Right ventricle myocardium superior (tissue), 1 donor: ENCODE measurements at places on chromosomes 3 and 15. TPM values are rescaled to one million over a fixed set of nuclear protein-coding genes. Genes with fewer than 3 reads are reported as not detected.

C15orf62 gene
- total RNA-seq, result 0.16 TPM

- DNase-seq, result no peak
Observed at GRCh38 chr3:182436547-182436946, 356.8 kb upstream of the ATP11B start.

- DNase-seq, result no peak
Observed at GRCh38 chr3:181484026-181484425, 227.7 kb upstream of the SOX2 start.

GRCh38 chr3:194058753-194059152 is 77.2 kb upstream of the HES1 start:
- DNase-seq, result no peak

DNA sequence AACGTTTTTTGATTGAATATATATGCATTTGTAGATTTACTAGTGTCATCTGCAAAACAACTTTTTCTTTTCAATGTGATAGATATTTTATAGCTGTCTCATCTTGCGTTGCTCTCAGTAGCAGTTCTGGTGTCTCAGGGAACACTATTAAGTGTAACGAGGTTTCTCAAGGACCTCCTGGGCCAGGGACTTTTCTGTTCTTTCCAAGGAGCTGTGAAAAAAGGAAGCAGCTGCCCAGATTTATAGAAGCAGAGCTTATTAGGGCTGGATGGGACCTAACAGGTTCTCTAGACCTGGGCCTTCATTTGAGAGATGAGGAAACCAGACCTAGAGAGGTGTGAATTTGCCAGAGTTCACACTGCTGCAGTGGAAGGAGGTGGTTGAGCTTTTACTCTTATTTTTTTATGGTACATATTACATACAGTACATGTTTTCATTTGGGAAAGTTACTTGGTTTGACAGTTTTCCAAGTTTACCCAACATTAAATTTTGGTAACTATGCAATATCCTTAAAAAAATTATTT is 16.1 kb downstream of the MAP2K1 start:
- DNase-seq, result no peak

- DNase-seq, result no peak
Observed at GRCh38 chr3:97265237-97266005, 451.0 kb downstream of the EPHA6 start.
